ENCODE measurements at places on chromosomes 12 and 14.

DNA sequence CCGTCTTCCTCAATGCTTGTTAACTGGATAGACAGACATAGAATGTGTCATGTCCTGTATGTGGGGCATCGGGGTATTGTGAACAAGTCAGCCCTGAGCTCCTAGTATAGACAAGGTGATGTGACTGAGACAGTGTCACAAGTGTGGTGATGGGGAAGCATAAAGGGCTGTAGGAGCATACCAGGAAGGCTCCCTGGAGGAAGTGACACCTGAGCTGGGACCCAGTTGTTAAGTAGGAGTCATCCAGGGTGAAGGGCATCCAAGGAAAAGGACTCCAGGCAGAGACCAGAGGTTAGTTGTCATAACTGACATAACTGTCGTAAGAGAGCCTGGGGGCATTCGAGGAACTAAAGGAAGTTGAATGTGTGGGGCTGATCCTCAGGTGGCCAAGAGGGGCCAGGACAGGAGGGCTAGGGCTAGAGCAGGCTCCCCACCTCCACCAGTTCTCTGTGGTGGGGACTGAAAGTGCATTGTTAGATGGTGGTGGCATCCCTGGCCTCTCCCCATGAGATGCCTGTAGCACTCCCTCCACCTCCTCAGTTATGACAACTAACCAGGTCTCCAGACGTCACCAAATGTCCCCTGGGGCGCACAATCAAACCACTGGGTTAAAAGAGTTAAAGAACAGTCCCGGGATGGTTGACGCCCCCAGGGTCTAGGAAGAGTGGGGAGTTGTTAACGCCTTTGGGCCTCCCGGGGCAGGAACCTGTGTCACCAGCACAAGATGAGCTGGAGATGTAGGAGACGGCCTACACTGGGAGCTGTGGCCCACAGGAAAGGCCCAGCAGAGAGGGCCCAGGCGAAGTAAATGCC, 2.4 kb downstream of the FICD start:
- DNase-seq: no peak

- DNase-seq: no peak
Measured at GRCh38 chr12:71710276-71711125, 24.6 kb downstream of the TMEM19 start.

DNA sequence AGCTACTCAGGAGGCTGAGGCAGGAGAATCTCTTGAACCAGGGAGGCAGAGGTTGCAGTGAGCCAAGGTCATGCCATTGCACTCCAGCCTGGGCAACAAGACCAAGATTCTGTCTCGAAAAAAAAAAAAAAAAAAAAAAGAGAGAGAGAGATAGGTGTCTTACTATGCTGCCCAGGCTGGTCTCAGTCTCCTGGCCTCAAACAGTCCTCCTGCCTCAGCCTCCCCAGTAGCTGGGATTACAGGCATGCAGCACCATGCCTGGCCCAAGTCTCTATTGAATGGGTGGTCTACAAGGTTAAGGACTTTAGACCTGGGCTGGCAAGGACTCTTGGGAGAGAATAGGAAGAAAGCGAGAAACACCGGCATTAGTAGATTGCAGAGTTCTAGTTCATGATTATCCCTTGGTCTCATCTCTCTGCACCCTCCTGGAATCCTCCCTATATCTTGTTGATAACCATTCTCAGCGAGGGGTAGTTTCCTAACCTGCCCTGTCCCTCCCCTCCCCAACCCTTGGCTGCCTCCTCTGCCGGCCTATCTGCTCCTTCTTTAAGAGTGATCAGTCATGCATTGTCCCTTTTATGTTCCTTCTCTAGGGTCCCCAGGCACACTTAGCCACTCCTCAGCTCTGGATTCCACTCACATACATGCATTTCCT, 128.1 kb upstream of the MAP1LC3B2 start:
- DNase-seq: no peak

DNA sequence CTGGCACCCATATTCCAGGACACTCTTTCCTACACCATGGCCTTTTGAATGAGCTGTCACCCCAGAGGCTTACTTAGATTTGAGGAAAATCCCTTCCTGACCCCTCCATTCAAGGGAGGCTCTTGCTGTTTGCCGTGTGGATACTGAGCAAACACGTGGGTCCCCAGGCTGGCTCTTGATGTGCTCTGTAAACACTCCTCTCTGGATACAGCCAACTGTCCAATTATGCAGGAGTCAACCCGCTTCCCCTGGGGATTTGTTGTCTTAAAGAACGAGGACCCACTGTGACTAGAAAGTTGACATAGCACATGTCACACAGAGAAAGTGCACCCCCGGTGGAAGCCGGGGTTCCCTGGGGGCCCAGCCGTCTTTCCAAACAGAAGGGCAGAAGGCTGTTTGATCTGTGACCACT, 75.8 kb upstream of the CEP83 start:
- no peak for DNase-seq

DNA sequence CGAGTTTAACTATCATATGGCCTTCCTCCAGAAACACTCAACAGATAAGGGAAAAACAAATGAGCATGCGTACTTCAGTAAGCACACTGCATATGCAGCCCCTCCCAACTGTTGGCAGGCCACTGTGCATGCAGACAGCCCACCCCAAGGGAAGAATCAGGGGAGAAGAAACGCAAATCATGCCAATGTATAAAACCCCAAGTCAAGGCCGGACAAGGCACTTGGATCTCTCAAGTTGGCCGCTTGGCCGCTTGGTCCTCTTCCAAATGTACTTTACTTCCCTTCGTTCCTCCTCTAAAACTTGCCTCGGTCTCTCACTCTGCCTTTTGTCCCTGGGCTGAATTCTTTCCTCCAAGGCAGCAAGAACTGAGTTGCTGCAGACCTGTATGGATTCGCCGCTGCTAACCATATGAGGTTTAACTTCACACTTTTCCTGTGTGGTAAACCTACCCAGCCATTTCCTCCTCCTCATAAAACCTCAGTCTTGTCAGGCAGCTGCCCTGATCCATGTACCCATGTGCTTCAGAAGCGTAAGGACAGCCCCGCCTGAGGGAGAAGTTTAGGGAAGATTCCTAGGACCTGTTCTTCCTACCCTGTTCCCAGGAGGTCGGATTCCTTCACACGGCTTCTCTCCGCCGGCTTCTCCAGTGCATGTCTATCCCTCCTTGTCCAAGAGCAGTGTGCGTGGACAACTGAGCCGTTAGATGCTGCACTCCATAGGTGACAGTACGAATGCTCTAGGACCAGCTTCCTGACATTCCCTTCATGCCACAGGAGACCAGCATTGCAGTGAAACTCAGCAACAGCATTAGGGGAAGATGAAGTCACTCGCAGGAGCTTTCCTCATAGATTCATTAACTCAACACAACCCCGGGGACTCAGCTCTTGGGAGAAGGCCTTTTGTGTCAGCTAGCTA, 188.0 kb downstream of the MON2 start:
- DNase-seq: no peak

DNA sequence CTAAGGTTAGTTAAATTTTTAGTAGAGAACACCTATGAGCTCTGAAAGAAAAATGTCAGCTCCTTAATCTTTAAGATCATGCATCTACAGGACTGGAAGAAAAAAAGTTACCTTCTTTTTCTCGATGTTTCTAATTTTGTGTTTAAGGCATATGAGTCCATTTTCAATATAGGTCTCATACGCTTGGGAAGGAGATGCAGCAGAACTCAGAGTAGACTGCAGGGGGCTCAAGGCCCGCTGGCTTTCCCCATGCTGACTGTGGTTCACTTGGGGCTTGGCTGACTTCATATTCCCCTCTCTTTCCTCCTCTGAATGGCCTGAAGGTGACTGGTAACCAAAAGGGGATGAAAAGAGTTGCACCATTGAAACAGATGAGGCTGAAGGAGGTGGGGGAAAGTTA, 1.5 kb downstream of the CAPRIN2 start:
- no peak for DNase-seq

DNA sequence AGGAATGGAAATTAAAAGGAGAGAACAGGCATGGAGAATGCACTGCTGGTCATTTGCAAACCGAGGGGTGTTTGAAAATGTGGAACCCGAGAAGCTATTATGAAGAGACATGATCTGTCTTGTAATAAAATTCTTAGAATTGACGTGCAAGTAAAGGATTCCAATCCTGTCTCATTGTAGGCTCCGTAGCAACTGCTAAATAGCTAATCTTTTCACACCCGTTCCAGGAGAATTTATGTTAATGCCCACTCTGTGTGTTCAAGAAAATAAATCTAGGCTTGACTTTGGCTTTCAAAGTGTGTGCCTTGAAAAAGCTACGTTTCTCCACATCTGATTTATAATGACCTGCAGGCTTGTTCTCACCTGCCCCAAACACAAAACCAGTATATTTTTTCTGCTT, 380.9 kb downstream of the GLT1D1 start:
- DNase-seq: no peak

DNA sequence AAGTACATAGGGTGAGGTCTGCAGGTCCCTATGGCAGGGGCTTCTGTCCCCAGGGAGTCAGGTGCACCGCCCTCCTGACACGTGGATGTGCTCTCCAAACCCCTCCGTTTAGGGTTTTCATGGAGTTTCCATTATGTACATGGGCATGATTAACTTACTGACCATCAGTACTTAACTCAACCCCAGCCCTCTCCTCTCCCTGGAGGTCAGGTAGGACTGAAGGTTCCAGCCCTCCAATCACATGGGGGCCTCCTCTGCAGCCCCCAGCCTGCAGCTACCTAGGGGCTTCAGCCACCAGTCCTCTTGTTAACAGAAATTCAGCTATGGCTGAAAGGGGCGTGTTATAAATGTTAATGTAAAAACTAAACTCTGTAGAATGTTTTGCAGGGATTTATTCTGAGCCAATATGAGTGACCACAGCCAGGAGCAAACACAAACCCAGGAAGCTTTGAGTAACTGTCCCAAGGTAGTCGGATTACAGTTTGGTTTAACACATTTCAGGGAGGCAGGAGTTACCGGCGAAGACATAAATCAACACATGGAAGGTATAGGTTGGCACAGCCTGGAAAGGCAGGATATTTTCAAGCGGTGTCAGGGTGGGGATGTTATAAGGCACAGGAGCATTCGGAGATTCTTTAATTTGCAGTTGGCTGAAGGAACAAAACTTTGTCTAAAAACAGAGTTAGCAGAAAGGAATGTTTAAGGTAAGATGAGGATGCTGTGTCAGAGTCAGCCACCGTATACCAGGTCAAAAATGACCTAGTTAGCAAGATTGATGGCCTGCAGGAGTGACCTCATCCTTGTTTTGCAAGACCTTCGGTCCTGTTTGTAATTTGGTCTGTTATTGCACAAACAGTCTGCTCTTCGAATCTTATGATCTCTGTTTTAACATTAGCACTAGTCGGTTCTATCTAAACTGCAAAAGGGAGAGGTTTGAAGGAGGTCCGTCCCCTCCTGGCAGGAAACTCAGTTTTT, 75.2 kb downstream of the TNFAIP2 start:
- DNase-seq: no peak

GRCh38 chr12:92675092-92675865, 27.5 kb upstream of the PLEKHG7 start:
- DNase-seq: no peak

DNA sequence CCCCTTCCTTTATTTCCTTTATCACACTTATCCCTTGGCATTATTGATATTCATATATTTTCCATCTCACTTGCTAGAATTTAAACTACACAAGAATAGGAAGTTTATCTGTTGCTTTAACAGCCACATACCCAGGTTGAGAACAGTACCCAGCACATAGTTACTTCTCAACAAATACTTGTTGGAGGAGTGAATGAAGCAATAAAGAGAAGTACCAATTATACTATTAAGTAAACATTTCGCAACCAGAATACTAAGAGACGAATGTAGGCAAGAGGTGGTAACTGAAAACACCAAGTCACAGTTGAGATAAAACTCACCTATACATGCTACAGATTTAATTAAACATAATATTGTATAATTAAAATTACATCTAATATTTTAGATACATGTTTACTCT, 110.9 kb downstream of the FSCB start:
- DNase-seq: no peak
